ENCODE measurements at places on chromosomes 5 and 9.

DNA sequence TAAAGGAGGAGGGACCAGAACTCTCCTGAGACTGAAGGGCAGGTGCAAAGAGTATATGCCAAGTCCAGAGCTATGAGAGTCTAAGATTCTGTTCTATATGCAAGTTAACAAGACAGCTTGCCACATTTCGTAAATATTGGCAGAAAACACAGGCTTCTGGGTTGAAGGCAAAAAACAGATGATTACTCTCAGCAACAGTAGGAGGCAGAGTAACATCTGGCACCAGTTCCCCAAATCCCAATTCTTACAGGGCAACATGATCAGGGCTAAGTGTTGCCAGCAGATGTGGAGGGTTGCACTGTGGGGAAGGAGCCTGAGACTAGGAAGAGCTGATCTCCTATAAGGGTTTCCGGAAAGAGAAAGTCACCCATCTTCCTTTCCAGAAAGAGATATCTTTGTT lies 179.4 kb downstream of the PJA2 start:
- DNase-seq: no peak

GRCh38 chr5:122959740-122960445 lies 76.6 kb downstream of the PPIC start:
- DNase-seq: no peak

DNA sequence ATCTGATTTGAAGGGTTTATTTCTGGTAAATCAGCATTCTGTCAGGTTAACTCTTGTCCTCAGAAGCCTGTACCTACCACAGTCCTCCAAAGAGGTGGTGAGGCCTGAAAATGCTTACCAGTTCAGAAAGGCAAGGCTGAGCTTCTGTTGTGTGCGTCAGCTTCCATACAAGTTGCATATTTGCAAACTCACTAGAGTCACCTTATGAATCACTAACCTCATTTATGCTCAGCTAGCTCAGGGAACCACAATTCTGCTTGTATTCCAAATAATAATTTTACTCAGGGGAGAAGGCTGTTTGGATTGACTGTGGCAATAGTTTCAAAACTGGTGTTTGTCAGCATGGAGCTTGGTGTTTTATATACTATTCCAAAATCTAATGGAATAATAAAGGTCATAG lies 355.1 kb upstream of the RFX3 start:
- peak; percentile 81 for DNase-seq

- no peak for DNase-seq
Measured at GRCh38 chr5:132408965-132409364, 39.5 kb downstream of the SLC22A5 start.

GRCh38 chr9:79660615-79661014 lies 88.8 kb downstream of the TLE4 start:
- no peak for DNase-seq

DNA sequence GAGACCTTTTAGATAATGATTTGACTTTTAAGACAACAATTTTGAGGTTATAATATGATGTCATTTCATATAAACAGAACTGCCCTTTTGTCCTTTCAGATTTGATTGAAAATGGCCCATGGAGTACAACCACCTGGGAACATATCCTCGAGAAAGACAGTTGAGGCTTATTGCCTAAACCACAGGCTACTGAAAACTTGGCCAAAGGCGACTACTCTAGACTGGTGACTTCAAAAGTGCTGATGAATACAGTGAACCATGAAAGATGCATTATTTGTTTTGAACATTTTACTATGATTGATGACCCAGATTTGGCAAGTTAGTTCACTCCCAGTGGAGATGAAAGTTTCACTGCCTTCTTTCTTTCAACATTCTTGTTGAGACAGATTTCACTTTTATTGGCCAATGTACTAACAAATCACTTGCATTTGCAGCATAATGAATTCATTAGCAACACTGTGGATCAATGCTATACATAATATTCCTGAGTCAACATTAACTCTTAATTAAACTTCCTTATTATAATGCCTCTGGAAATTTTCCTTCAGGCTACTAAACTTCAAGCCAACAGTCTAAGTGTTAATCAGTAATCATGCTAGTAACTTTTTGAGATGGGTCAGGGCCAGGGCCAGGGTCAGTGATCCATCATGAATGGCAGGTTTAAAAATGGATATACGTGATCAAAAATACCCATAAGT lies 480.3 kb downstream of the RAB3C start:
- DNase-seq: no peak

GRCh38 chr5:135025730-135026644 lies 8.0 kb downstream of the PITX1 start:
- no peak for DNase-seq

- no peak for DNase-seq
Measured at GRCh38 chr5:30539004-30539634, 654.4 kb upstream of the CDH6 start.

- DNase-seq: no peak
Measured at GRCh38 chr9:16064771-16065170, 511.9 kb downstream of the CCDC171 start.

DNA sequence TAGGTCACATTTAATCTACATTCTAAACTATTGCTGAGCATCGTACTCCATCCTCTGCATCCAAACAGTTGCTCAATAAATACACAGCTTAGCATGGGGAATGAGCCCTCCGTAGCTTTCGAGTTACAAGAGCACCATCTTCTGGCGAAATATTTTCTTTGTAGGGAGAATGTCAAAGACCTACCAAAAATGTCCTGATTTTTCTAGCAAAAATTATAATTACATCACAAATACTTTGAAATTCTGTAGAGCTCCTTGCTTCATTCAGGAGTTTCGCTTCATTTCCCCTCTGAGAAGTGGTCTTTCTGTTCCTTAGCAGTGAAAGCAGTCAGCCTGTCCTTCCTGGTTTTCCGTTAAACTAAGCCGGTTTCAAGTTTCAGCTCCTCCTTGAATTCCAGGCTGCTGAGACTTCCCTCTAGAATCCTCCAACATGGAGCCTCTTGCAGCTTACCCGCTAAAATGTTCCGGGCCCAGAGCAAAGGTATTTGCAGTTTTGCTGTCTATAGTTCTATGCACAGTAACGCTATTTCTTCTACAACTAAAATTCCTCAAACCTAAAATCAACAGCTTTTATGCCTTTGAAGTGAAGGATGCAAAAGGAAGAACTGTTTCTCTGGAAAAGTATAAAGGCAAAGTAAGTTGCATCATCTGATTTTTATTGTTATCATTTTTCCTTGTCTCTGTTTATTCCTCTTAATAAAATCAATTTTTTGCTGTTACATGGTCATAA lies at the start of gene GPX8:
Gene GPX8, plus strand, starts transcription at position 409 of the 730 bp plus-strand sequence. Its CDS starts 22 bp downstream, at position 431.
- peak; percentile 57 for DNase-seq

DNA sequence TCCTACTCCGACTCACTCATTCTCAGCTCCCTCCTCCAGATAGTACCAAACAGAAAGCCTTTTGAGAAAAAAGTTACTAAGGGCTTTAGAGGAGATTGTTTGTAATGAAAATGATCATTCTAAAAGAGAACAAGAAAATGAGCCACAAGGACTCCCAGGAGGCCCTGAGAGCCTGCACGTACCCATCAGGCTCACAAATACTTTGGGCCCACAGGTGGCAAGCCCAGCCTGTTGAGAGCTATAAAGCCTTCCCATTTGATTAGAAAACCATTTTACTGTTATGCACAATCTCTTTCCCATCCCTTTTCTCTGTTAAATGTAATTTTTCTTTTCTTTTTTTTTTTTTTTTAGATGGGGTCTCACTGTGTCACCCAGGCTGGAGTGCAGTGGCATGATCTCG lies 136.1 kb downstream of the LHFPL2 start:
- no peak for DNase-seq

- no peak for DNase-seq
Measured at GRCh38 chr5:132080595-132080994, 7.0 kb downstream of the CSF2 start.

DNA sequence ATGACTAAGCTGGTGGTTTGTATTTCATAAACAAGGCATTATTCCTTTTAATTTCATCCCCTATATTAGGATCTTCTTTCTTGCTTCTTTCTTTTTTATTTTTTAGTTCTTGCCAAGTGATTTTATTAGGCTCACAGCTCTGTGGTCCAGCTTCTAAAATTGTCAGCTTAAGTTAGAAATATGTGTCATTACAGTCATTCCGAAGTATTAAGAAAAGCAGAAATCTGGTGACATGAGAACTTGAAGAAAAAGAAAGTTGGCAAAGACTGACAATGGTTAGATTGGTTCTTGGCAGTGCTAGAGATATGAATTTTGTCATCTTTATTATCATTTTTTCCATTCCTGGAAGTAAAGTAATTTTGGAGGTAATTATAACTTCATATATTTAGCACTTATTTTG lies 166.5 kb upstream of the PRR16 start:
- DNase-seq: peak; percentile 19

DNA sequence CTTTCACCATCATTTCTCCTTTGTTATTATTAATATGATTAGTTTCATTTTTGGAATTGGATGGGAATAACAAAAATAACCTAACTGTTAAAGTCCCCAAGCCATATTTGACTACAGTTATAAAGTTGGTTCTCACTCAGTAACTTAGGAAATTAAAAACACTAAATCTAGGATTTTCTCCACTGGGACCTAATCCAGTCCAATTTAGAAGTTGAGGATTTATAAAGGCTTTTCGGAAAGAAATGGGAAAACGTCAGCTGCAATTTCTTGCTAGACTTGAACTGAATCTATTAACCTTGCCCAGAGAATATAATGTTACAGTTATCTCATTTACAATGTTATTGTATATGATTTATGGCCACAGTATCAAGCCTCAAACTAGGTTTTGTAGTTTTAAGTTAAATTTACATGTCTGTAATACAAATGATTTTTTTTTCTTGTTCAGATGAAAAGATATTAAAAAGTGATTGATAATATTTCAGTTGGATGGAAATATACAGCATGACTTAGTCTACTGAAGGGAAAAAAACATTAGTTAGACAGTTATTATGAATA lies 524.3 kb upstream of the GRAMD2B start:
- DNase-seq: no peak

- DNase-seq: peak; percentile 48
Measured at GRCh38 chr9:137685741-137686420, 67.1 kb downstream of the EHMT1 start.

DNA sequence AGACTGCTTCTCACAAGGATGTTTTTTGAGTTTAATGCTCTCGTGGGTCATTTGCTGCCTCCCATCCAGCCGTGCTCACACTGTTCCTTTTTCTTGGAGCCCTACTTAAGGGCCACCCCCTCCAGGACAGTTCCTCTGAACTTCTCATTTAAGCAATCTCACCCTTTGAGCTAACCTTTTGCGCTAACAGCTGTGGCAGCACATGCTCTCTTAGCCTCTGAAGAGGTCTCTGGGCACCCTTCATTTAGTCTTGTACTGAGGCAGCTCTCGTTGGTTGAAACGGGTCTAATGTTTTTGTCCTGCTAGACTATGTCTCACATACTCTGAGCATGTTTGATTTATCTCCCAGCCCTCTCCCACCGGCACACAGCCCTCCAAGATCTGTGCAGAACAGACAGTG lies 11.8 kb downstream of the ALDH1B1 start:
- no peak for DNase-seq

GRCh38 chr9:14155237-14155636 lies 158.7 kb downstream of the NFIB start:
- no peak for DNase-seq

GRCh38 chr5:73196201-73196600 lies 23.2 kb downstream of the TMEM174 start:
- DNase-seq: no peak

- no peak for DNase-seq
Measured at GRCh38 chr5:127416906-127417305, 100.5 kb upstream of the PRRC1 start.

- DNase-seq: peak; percentile 21
Measured at GRCh38 chr5:119071561-119071995, 691 bp downstream of the DMXL1 start.

DNA sequence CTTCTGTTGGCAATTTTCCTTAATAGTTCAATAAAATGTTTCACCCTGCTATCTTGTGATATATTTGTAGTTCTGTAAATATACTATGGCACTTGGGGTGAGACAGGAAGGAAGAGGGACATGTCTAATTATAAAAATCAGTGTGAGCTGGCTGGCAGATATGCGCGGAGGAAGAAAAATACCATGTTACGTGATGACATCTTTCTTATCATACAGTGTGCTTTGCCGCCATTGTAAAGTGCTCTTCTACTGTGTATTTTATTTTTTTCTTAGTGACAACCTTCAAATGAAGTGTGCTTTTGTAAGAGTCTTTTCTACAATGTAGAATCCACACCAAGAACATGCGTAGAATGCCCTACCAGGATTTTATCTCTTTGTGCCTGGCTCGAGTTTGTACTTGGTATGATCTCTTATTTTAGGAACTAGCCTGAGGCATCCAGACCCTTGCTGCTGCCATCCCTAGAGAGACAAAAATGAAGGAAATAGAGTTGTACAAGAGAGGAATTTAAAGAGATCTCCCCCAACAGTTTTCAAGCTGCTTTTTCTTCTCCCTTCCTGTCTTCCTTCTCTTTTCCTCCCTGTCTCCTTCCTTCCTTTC lies 46.7 kb upstream of the RIOK2 start:
- DNase-seq: no peak

DNA sequence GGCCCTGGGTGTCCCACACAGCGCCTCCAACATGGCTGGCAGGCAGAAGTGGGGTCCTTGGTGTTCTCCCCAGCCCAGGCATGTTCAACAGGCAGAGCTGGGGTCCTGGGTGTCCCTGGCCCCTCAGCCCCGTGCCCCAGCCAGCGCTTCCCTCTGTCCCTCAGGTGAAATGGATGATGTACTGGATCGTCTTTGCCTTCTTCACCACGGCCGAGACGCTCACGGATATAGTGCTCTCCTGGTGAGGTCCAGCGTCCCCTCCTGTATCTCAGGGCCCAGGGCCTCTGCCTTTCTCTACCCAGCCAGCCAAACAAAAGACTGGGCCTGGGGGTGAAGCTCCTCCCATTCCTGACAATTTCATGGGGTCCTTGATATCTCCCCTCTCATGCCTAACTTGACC lies 2.4 kb downstream of the REEP2 start:
- DNase-seq: no peak

- DNase-seq: no peak
Measured at GRCh38 chr5:154587123-154588026, 109.3 kb upstream of the HAND1 start.

DNA sequence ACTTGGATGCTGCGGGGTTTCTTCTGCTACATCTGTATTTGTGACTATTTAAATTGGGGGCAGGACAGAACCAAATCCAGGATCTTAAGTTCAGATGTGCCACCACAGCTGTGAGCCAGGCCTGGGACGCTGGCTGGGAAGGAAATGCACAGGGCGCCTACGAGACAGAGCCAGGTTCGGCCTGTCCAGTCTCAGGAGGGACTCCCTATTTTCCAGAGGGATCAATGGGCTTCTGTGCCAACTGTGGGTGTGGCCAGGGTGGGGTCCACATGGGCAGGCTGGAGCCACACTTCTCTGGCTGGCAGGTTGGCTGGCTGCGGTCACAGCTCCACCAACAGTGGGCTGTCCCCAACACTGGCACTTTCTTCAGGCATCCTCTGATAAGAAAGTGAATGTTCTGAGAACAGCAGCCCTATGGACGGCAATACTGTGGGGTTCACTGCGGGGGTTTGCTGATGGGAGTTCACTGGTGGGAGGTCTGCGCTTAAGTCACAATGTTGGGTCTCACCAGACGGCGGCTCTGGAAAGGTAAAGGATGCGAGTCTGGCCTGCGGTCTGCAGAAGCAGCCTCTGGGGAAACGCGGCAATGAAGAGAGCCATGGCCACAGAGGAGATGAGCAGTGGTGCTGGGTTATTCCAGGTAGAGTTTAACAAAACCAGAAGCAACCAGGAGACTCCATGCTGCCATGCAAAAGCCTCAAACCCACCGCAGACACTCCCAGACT lies 78.1 kb downstream of the DAP start:
- no peak for DNase-seq

- no peak for DNase-seq
Measured at GRCh38 chr5:149200355-149200754, 59.1 kb downstream of the ABLIM3 start.

Measured in GM03348 (cell line).